ENCODE measurements at places on chromosomes 16 and 17.

GRCh38 chr16:4637501-4638166 lies 13.0 kb downstream of the MGRN1 start:
- no peak for DNase-seq

- no peak for DNase-seq
These were observed 19.1 kb upstream of the LCMT1 start for GRCh38 chr16:25092441-25092840.

DNA sequence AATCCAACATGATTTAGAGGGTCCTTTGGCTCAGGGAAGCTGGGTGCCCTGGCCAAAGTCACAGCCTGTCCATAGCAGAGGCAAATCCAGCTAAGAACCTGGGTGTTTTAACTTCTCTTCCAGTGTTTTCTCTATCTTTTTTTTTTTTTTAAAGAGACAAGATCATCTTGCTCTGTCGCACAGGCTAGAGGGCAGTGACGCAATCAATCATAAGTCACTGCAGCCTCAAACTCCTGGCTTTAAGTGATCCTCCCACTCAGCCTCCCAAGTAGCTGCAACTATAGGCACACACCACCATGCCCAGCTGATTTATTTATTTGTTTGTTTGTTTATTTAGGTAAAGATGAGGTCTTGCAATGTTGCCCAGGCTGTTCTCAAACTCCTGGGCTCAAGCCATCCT lies 14.8 kb upstream of the GRIN2A start:
- DNase-seq, result no peak

DNA sequence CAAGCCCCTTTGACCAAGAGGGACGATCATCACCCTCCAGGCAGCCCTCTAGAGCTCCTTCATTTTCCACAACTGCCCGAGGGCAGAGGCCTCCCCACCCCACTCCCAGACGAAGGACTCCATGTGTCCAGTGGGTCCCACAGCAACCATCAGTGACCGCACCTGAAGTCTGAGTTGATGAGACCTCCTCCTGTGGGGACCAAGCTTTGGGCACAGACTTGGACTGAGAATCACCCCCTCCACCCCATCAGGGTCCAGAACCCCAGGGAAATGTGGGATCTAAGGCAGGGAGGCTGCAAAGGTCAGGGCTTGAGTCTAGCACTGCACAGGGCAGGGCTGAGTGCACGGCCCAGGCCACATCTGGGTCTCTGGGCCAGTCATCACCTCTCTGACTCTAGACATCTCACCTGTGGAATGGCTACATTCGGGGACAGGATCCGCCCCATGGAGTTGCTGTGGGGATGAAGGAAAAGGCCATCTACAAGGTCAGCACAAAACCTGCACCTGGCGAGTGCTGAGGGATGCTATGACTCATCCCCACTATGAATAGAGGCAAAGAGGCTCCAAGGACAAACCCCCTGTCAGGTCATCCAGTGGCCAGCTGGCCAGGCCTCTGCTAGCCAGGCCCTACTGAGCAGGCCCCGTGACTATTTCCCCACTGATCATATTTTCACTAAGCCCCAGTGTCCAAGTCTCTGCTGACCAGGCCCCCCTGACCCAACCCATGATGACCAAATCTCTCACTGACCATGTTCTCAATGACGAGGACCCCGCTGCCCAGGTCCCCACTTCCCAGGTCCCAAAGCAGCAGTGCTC lies 38.4 kb downstream of the TNFRSF13B start:
- DNase-seq, result no peak

DNA sequence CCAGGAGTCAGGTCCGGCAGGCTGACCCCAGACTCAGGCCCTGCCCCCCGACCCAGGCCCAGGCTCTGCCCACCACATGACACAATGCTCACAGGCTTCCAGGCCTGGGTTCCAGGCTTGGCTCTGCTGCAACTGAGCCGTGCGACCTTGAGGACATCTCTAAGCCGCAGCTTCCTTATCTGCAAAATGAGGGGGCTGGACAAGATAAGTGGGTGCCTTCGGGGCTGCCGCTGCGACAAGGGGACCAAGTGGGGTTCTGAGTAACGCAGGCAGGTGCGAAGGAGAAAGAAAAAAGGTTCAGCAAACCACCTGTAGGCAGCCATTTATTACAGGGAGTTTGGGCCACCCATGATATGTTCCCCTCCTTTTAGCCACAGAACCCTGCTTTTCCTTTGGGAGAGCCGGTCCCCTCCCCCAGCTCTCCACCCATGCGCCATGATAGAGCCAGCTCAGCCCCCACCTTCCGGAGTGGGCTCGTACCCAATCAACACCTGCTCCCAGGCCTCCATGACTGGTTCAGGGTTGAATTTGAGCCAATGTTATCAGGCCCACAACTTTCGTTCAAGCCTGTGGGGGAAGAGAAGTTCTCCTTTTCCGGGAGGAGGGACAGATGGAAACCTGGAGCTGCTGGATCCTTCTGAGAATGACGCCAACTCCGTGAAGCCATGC lies 38.2 kb downstream of the RTN4RL1 start:
- DNase-seq, result no peak

- peak; percentile 13 for DNase-seq
These were observed 54.6 kb downstream of the ABR start for GRCh38 chr17:1124896-1125787.

DNA sequence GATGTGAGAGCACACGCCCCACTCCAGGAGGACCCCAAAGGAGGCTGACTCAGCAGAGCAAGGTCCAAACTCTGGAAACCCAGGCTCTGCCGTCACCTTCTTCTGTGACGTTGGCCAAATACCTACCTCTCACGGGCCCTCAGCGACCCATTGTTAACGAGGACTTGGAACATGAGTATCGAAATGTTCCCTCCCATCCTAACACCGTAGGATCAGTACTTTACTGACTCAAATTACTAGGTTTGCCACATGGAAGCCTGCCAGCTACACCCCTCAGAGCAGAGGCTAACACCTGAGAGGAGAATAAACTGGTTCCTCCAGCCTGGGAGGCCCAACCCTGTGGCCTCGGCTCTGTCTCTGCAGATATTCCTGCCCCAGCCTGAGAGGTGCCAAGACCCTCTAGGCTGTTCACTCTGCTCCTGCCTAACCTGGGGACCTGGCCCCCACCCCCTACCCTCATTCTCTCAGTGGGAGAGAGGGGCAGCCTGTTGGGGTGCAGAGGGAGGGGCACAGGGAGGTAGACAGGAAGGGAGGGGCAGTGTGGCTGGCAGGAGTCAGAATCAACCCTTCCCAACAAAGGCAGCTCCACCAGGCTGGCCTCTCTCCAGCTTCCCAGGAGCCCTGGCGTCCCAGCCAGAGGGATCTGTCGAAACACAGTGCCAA lies 4.4 kb downstream of the PITPNM3 start:
- DNase-seq, result no peak

DNA sequence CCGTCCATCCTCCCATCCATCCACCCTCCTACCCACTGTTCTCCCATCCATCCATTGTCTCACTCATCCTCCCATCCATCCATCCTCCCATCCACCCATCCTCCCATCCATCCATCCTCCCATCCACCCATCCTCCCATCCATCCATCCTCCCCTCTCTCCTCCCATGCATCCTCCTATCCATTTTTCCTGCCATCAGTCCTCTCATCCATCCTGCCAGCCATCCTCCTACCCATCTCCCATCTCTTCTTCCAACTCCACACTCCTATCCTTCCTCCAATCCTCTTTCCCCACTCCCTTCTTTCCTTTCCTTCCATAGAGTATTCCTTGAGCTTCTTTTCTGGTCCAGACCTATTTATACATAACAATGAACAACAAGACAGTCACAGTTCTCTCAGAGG lies 12.1 kb downstream of the DRC7 start:
- no peak for DNase-seq

- DNase-seq, result no peak
These were observed 27.1 kb upstream of the CIITA start for GRCh38 chr16:10849736-10850477.

DNA sequence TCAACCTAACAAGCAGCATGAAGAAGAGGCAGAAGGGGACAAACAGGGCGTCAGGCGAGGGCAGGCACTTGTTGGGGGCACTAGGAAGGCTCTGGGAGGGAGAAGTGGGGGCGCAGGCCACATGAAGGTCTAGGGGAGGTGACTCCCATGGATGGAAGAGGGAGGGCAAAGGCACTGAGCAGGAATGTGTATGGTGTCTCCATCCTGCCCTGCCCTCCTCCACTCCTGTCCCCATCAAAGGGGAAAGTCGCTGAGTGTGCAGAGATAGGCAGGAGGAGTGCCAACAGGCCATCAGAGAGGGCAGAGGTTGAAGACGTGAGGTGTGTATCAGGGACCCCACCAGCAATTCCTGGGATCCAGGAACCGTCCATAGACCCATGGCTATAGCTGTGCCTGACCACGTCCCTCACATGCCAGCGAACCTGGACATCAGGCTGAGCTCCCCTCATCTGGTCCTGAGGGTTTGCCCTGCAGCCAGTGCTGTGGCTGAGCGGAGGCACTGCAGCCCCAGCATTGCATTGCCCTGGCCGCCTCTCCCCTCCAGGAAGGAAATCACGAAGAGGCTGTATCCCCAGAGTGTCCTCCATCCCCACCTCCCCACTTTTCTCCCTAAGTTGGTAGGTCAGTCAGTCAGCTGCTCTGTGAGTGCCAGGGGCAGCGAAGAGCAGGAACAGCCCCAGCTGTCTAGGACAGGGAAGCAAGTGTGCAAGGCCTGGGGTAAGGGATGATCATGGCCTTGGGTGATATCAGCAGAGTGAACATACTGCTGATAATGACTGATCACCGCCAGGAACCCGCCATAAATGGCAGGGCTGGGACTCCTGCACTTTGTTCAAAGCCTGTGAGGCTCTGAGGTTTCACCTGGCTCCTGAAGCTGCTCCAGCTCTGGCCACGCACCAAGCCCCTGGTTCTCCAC lies 6.2 kb upstream of the CYB561 start:
- DNase-seq, result no peak

- DNase-seq, result peak; percentile 33
These were observed 24.5 kb upstream of the MILR1 start for GRCh38 chr17:64424324-64424849.

- peak; percentile 18 for DNase-seq
These were observed 17.8 kb upstream of the CIBAR2 start for GRCh38 chr16:85129876-85130704.

GRCh38 chr16:13795131-13795530 lies 124.8 kb upstream of the ERCC4 start:
- DNase-seq, result no peak

- no peak for DNase-seq
These were observed 208.4 kb upstream of the WSB1 start for GRCh38 chr17:27085517-27085916.

DNA sequence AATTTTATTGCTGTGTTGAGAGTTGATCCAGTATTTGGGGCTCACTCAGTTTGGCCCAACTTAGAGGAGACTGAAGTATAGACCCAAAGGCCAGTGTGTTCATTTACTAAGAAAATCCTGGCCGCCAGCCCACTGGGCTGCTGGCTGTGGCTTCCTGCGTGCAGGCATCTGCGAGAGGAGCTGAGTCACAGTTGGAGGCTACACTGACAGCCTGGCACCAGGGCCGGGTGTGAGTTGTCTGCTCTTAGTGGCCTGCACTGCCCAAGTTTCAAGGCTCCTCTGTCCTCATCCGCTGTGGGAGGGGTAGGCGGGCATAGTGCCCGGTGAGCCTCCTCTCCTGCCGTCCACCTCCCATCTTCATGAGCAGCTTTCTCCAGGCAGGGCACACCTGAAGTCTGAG lies 54.2 kb downstream of the PLD6 start:
- DNase-seq, result peak; percentile 95

DNA sequence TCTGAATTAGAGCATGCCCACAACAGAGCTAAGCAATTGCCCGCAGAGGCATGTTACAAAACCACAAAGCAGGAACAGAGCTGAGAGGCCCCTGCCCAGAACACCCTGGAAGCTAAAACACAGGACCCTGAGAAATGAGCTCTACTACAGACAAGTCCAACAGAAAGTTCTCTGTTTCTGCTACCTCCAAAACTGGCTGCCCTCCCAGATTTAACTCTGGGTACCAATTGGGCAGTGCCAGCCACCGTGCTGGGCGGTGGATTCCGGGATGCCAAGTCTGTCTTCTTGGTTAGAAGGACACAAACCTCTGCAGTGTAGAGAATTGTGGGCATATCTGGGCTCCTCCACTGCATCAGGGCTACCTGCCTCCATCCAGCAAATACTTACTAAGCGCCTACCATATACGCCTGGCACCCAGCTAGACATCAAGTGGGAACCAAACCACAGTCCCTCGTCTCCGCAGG lies 1.0 kb downstream of the CMTM4 start:
- no peak for DNase-seq

DNA sequence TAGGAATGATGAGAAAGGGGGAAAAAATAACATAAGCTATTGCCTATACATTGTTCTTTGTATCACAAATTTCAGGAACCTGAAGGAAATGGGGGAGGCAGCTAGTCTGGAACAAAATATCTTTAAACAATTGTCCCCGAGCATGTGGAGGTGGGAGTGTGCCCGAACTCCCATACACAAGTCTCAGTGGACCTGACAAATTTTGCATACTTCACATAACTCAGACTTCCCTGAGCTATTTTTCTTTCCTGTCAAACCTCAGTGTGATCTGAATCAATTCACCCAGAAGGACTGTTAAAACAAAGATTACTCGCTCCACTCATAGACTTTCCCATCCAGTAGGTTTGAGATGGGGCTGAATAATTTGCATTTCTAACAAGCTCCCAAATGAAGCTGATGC lies 1.6 kb upstream of the XPO6 start:
- DNase-seq, result peak; percentile 25

GRCh38 chr17:72358465-72358864 lies 237.6 kb downstream of the SOX9 start:
- peak; percentile 89 for DNase-seq

DNA sequence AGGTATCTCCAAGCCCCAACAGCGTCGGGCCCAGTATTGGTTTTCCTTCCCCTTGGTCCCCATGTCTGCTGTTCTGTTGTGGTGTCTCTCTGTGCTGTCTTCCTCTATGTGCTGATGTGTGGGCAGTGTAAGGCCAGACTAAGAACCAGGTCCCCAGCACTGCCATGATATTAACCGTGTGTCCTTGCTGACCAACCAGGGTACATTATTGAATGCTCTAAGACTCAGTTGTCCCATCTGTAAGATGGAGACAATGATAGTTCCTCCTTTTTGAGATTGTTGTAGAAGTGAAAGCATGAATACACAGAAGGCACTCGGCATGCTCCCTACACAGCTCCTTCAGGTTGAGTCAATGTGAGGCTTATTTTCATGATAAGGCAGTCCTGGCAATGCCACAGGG lies 20.6 kb downstream of the AOC3 start:
- DNase-seq, result no peak

DNA sequence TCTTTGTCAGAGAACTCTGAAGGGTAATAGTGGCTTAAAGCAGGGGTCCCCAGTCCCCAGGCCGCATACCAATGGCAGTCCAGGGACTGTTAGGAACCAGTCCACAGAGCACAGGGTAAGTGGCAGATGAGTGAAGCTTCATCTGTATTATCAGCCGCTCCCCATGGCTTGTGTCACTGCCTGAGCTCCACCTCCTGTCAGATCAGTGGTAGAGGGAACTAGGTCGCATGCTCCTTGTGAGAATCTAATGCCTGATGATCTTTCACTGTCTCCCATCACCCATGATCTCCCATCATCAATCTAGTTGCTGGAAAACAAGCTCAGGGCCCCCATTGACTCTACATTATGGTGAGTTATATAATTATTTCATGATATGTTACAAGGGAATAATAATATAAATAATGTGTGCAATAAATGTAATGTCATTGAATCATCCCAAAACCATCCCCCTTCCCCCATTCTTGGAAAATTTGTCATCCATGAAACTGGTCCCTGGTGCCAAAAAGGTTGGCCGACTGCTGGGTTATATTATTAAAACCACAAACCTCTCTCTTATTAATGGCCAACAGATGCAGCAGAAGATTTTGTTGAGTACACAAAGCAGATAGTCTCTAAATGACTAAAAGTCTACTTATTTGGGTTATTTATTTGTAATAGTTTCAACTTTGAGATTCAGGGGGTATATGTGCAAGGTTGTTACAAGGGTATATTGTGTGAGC lies 782.7 kb downstream of the CDH11 start:
- peak; percentile 97 for DNase-seq
